Mucosa of descending colon (tissue), 3 donors: ENCODE measurements at places on chromosomes 5 and 9. TPM values are rescaled to one million over a fixed set of nuclear protein-coding genes. Genes with fewer than 3 reads are reported as not detected.
A peak's percentile ranks its signal among the peaks of the same experiment; 100 is the strongest.

GRCh38 chr5:105868038-105868780 is 1802.5 kb downstream of the EFNA5 start:
- no peak for DNase-seq

Gene PRXL2C
- 8.8 TPM for total RNA-seq

GRCh38 chr5:10521466-10522223 is 42.2 kb upstream of the ANKRD33B start:
- no peak for DNase-seq

Gene PCDHGA1
- total RNA-seq, result 0.35 TPM

Gene KIF2A
- total RNA-seq, result 41.8 TPM

Gene FAM78A
- total RNA-seq, result 1.4 TPM

DNA sequence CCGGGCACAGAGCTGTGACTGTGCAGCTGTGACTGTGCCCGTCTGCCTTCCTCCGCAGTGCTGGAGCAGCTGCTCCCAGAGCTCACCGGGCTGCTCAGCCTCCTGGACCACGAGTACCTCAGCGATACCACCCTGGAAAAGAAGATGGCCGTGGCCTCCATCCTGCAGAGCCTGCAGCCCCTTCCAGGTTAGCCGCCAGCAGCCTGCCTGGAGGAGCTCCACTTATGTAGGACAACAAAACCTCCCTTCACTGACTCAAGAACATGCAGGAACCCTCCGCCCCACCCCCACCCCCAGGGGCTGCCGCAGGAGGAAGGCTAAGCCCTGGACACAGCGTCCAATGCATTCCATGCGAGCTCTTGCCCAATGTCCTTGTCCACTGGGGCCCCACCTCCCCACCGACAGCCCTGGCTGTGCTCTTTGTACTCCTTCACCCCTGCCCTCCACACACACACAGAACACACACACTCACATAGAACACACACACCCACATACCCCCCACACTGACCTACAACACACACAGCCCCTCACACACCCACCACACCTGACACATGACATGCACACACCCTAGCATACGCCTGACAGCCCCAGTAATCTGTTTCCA is 27.9 kb downstream of the AFAP1L1 start:
- DNase-seq, result no peak

- no peak for DNase-seq
Measured at GRCh38 chr5:52010454-52010853, 627.2 kb downstream of the ISL1 start.

DNA sequence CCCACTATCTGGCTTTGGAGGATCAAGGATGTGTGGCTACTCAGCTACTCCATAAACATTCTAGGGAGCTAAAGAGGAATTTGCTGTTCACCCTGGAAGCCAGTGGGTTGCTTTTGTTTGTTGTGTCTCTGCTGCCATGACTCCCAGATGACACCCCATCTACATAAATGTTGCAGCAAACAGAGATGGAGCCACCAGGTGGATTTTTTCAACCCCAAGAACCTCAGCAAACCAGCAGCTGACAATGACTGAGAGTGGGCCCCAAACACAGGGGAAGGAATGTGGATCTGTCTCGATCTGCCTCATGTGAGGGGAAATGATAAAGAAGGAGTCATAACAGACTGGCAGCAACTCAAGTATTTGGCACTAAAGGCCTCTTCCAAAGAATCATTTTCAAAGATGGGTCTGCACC is 132.7 kb upstream of the TNC start:
- DNase-seq, result no peak

GRCh38 chr5:153425914-153426313 is 64.6 kb upstream of the GRIA1 start:
- no peak for DNase-seq

DNA sequence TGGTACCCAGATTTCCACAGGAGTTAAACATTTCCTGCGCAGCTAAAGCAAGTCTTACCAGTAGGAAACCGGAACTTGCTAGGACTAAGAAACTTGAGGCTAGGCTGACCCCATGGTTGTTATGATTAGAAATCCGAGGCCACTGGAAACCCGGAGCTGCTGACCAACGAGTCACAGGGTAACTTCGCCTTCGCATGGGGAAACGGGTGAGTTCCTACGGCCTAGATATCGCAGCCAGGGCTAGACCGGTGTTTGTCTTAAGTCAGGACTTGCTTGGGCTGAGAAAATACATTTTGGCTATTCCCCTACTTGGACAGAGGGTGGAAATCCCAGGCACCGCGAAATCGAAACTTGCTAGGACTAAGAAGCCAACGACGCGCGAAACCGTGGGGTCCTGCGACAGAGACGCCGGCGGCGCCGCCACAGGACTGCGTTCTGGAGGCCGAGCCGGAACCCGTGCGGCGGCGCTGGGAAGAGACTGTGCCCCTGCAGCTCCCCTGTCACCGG is 1.6 kb upstream of the ANXA2R start:
- peak; percentile 74 for DNase-seq
